ENCODE measurements at places on chromosomes 1 and 21.

- no peak for DNase-seq
Observed at GRCh38 chr1:223629126-223629457, 36.4 kb downstream of the CAPN8 start.

- DNase-seq = no peak
Observed at GRCh38 chr1:99139876-99140275, 124.4 kb upstream of the PLPPR4 start.

DNA sequence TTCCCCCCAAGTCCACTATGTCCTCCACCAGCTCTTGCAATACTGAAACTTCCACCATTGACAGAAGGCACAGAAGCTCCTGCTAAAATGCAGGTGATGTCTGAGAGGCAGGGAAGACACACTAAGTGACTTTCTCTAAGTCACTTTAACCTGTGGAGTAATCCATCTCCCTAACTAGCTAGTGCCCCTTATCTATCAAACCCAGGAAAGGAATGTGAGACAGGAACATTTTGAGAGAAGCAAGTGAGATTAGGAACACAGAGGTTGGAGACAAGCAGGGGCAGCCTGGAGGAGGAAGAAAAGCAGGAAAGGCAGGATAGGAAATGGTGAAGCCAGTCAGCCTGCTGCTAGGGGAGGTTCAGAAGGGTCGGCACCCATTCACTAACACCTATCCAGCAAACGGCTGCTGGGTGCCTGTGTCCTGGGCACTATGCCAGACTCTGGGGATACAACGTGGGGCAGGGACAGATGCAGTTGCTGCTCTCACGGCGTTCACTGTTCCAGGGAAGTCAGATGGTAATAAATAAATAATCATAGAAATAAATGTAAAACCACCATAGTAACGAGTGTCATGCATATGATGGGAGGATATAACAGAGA lies 7.0 kb downstream of the GPA33 start:
- DNase-seq = no peak

- no peak for DNase-seq
Observed at GRCh38 chr21:36909901-36910561, 56.4 kb downstream of the HLCS start.

DNA sequence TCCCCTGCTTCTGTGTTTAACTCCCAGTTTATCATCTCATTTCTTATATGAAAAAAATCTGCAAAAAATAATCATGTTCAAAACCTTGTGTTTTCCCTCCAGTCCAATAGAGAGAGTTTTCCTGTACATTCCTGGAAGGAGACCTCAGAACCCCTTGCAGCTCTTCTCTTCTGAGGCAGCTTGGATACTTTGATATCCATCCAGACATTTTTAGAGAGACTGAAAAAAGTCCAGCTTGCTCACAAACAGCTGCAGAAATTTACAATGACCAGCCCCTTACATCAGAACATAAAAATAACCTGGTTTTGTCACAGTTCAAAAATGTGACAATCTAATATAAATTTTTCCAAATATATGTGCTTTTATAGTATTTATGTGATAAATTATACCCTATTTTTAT lies 73.3 kb upstream of the C1orf115 start:
- DNase-seq = no peak

GRCh38 chr1:117289316-117289870 lies 77.9 kb upstream of the MAN1A2 start:
- no peak for DNase-seq

GRCh38 chr1:60055336-60055735 lies 18.2 kb downstream of the C1orf87 start:
- DNase-seq = no peak

GRCh38 chr21:44702111-44702972 lies 5.4 kb downstream of the KRTAP10-12 start:
- DNase-seq = no peak

DNA sequence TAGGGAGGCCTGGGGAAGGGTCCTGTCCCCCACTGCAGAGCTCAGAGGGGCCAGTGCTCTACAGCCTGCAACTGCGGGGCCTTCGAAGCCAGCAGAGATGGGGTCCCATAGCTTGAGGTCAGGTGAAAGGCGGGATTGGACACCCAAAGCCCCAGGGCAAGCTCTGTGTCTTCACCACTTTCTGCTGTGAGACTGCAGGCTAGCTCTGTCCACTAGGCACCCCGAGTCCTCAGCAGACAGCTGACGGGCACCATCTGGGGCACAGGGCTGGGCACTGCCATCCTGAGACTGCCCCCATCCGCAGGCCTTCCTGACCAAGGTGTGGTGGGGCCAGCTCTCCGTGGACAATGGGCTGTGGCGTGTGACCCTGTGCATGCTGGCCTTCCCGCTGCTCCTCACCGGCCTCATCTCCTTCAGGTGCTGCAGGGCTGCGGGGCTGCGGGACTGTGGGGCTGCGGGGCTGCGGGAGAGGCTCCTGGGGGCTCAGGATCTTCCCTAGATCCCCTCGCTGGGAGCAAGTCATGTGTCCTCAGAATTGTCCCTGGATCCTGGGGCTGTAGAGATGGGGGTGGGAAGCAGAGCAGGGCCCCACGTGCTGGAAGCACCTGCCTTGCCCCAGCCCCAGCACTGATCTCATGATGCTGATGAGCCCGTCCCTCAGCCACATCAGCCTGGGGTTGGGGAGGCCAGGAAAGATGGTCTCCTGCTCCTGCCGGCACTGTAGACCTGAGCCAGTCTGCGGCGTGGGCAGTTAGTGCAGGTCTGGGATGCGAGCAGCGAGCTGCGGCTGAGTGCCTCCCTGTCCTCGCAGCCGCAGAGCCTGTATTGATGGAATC lies 46.8 kb downstream of the TRPM2 start:
- DNase-seq = no peak

GRCh38 chr1:65308781-65309303 lies 501 bp upstream of the DNAJC6 start:
- DNase-seq = no peak

DNA sequence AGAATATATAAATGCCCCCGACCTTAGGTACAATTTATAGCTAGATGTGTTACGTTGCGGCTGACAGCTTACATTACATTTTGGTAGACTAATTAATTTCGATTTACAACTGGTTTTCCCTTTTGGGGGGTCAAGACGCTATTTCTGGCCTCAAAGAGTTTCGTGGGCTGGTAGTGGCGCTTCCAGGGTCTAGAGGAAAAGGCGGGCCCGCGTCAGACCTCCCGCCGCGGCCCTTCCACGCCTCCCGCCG lies 391 bp downstream of the IFT25 start:
- DNase-seq = no peak

All from stimulated activated CD4-positive, alpha-beta T cell treated with anti-CD3 and anti-CD28 coated beads, Interleukin-4, amount 100 ng/mL, for 1 hour (primary cell).